Stimulated activated naive B cell treated with anti-CD40 and anti-IgM and Interleukin-4, amounts not matched to agents 10 μg/mL and 1 μg/mL and 100 μg/mL, for 72 hours (primary cell): ENCODE measurements at places on chromosomes 3 and 15.

DNA sequence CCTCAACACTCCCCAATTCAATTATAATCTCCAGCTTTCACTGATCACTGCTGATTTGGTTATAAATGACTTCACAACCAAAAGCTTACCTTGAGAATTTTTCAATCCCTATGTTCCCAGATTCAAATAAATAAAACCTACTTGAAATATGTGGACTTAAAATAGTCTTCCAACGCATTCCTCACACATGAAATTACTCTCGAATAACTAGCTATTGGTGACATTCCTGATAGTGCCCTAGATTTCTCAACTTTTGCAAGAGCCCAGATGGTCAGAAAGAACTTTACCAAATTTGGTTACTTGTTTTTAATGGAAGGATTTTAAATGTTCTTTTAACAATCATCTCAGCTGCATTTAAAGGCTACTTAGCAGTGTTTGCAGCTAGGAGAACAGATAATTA, 605.5 kb downstream of the FHIT start:
- no peaks in the 10 kb centered on the region for H3K4me1 ChIP-seq
- H3K36me3 ChIP-seq, result no peaks in the 10 kb centered on the region
- H3K4me3 ChIP-seq, result no peak overlapping the region
- H3K27me3 ChIP-seq, result no peaks in the 10 kb centered on the region
- DNase-seq, result no peak
- no peak overlapping the region for H3K27ac ChIP-seq

GRCh38 chr3:149428087-149428486, 46.4 kb upstream of the TM4SF4 start:
- no peaks in the 10 kb centered on the region for H3K4me1 ChIP-seq
- H3K36me3 ChIP-seq, result no peaks in the 10 kb centered on the region
- no peak for DNase-seq

DNA sequence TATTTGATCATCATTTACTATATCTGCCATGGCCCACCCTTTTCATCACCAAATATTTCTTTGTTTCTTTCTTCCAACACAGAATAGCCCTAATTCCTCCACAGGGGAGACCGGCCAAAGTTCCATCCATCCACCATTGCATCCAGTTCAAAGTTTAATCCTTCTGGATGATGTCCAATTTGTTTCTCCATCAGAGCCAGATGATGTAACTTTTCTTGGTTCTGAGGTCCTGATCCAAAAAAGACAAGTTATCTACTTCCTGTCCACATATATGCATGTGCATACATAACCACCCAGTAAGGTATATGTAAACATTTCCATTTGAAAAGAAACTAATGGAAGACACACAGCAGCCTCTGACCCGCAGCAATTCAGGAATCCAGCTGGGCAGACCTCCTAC, 237.3 kb downstream of the SHOX2 start:
- H3K4me3 ChIP-seq, result no peak overlapping the region
- no peak for DNase-seq
- no peaks in the 10 kb centered on the region for H3K27me3 ChIP-seq
- H3K36me3 ChIP-seq, result no peaks in the 10 kb centered on the region

- H3K36me3 ChIP-seq, result no peaks in the 10 kb centered on the region
- no peak overlapping the region for H3K4me3 ChIP-seq
- no peaks in the 10 kb centered on the region for H3K4me1 ChIP-seq
- H3K27me3 ChIP-seq, result no peaks in the 10 kb centered on the region
These were observed 464.3 kb upstream of the AGTR1 start for GRCh38 chr3:148233403-148233802.

GRCh38 chr3:45583021-45583851, 11.3 kb upstream of the LIMD1 start:
- no peak for DNase-seq
- no peaks in the 10 kb centered on the region for H3K27me3 ChIP-seq

GRCh38 chr15:47993051-47993450, 127.7 kb upstream of the SLC24A5 start:
- no peaks in the 10 kb centered on the region for H3K27me3 ChIP-seq
- H3K27ac ChIP-seq, result no peak overlapping the region
- no peak for DNase-seq
- no peak overlapping the region for H3K4me3 ChIP-seq
- no peaks in the 10 kb centered on the region for H3K36me3 ChIP-seq

GRCh38 chr3:115710799-115711198, 87.5 kb downstream of the GAP43 start:
- no peak for DNase-seq
- no peaks in the 10 kb centered on the region for H3K36me3 ChIP-seq
- H3K4me1 ChIP-seq, result no peaks in the 10 kb centered on the region
- H3K27ac ChIP-seq, result no peak overlapping the region
- peaks cover 25% of the 10 kb centered on the region for H3K27me3 ChIP-seq
- H3K4me3 ChIP-seq, result no peak overlapping the region

DNA sequence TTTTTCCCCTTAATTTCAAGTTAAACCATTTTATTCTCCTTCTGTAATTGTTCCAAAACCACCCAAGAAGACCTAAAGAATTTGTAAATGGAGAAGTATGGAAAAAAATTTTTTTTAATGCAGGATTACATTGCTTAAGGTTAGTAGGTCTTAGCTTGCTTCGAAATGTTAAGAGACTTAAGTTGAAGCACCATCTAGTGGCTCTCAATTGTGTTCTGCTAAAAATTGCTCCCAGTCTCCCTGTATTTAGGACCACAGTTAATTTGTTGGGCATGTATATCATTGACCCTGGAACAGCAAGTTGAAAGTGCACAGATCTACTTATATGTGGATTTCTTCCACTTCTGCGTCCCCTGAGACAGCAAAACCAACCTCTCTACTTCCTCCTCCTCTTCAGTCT, 32.4 kb downstream of the CD200R1L start:
- no peaks in the 10 kb centered on the region for H3K27me3 ChIP-seq
- H3K4me1 ChIP-seq, result peaks cover 63% of the 10 kb centered on the region
- peak overlapping the region; percentile 93 for H3K27ac ChIP-seq
- no peaks in the 10 kb centered on the region for H3K36me3 ChIP-seq

GRCh38 chr15:50774450-50774849, 8.9 kb upstream of the SPPL2A start:
- no peak overlapping the region for H3K27ac ChIP-seq
- no peaks in the 10 kb centered on the region for H3K27me3 ChIP-seq
- no peaks in the 10 kb centered on the region for H3K36me3 ChIP-seq
- no peaks in the 10 kb centered on the region for H3K4me1 ChIP-seq
- DNase-seq, result no peak

DNA sequence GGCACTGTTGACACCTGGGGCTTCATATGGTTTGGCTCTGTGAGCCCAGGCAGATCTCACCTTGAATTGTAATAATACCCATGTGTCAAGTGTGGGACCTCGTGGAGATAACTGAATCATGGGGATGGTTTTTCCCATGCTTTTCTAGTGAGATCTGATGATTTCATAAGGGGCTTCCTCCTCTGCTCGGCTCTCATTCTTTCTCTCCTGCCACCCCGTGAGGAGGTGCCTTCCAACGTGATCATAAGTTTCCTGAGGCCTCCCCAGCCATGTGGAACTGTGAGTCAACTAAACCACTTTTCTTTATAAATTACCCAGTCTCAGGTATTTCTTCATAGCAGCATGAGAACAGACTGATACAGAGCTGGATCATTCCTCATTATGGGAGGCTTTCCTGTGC, 655.9 kb upstream of the ADAMTS9 start:
- H3K27ac ChIP-seq, result no peak overlapping the region
- no peaks in the 10 kb centered on the region for H3K27me3 ChIP-seq
- no peaks in the 10 kb centered on the region for H3K36me3 ChIP-seq
- H3K4me1 ChIP-seq, result no peaks in the 10 kb centered on the region
